ENCODE measurements at places on chromosomes 2 and 18.
A peak's percentile ranks its signal among the peaks of the same experiment; 100 is the strongest.

DNA sequence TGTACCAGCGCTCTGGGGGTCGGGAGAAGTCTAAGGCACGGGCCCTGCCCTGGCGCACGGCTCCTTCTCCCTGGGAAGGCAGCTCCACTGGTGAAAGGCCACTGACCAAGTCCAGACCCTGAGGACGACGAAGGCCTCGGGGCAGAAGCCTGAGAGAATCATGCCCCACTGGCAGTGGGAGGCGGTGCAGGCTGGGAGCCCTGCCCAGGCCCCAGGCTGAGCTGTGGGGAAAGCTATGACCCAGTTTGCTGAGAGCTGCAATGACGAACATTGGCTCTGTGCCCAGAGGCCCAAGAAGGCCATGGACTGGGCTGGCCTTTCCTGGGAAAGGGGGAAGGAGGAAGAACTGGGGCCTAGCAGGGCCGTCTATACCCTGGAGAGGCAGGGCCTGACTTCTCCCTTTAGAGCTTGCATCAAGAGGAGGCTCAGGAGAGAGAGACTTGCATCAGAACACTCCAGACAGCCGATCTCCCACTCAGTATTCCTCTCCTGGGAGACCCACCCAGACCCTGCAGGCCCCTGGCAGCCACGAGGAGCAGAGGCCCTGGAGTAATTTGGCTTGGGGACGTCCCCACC, 32.9 kb downstream of the HS1BP3 start:
- peak; percentile 59 for DNase-seq

GRCh38 chr18:69495338-69495737, 94.7 kb downstream of the DOK6 start:
- no peak for DNase-seq

DNA sequence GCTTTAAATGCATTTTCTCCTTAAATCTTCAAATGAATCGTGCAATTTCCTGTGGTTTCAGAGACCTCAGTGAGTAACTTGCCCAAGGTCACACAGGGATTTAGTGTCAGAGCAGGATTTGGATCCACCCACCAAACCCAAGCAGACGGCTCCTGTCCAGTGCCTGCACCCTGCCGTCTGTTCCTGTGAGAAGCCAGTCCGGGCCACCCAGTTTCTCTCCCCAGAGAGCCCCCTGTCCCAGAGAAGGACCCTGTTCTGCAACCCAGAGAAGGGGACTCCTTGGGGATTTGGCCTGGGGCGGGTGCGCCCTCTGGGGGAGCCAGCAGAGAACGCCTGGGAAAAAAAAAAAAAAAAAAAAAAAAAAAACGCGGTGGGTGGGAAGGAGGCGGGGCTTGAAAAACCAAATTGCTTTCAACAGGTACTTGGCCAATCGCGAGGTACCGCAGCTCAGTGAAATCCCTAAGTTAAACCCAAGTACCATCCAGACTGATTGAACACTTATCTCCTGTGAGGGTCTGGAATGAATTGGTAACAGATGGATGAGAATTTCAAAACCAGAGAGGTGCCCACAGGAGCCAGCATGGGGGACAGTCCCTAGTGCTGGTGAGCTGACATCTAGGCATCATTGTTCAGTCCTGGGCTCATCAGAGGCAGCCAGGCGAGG, 30.9 kb upstream of the REEP1 start:
- DNase-seq, result peak; percentile 20

DNA sequence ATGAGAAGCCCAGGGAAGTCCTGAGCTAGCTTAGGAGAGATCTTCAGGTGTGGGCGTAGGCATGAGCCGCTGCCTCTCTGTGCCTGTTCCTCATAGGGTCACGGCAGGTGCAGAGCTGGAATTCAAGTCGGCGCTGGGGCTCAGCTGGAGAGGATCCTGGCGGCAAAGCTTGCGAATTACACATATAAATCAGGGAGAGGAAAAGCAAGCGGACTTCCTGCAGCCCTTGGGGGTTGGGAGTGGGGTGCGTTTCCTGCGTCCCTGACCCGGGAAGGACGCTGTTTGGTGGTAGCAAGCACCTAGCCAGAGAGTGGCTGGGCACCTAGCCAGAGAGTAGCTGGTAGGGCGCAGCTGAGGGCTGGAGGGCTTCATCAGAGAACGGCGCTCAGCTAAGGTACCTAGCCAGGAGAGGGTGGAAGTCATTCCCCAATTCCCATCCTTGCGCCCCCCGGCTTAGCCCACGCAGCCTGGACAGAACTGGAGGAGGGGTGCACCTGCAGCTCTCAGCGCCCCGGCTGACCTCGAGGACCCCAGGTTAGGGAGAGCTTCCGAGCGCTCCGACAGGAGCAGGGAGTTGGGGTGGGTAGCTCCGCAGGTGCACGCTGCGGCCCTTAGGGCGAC, 459 bp upstream of the EFR3B start:
- DNase-seq, result peak; percentile 9

DNA sequence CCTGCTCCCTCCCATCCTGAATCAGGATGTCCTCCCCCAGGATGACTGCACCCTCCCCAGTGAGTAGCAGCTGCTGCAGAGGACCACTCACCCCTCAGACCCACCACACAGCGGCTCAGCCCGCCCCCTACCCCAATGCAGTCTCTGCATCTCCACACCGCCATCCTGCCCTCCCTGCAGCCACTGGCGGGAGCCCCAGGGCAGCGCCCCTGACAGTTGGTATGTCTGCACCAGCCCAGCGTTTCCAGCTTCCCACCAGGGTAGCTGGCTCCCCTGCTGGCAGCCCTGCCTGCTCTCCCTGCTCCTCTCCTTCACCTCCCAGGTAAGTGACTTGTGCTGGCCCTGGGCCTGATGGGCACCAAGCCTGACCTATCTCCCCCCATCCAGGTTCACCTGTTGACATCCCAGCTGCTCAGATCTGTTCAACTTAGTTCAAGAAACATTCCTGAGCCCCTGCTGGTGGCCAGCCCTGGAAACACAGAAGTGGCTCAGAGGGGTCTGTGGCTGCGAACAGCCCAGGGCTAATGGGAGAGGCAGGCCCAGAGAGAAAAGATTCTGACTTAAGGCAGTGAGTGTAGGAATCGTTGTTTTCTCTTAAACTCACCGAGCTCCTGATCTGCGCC, 117.7 kb upstream of the RAB6C start:
- DNase-seq, result no peak

- no peak for DNase-seq
Measured at GRCh38 chr18:36650906-36651305, 177.9 kb downstream of the TPGS2 start.

- no peak for DNase-seq
Measured at GRCh38 chr2:135149251-135149650, 97.2 kb downstream of the RAB3GAP1 start.

DNA sequence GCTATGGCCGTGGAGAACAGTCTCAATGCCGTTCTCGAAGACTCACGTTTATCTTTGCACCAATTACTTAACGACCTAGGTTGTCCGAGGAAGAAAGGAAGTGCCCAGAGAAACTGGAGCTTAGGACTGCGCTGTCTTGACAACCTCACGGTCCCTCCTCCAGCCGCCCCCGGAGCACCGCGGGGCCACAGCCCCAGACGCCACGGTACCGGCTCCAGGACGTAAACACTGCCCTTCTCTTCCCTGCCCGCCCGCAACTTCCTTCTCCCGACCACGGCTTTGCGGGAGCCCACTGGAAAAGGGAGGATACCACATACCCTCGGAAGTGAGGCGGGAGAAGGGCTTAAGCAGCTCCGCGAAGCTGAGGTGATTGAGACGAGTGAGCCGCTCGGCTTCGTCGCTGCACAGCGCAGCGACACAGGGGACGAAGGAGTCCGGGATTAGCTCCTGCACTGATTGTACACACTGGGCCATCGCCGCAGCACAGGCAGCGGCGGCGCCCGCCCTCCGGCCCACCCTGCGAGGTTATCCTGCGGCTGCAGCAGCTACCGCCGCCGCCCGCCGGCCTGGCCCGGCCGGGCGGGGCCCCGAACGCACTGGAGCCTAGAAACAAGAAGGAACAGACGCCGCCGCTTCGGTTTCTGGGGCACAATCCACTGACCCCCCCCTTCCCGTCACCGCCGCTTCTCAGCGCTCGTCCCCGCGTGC, 483 bp downstream of the TRAPPC8 start:
- DNase-seq, result no peak

DNA sequence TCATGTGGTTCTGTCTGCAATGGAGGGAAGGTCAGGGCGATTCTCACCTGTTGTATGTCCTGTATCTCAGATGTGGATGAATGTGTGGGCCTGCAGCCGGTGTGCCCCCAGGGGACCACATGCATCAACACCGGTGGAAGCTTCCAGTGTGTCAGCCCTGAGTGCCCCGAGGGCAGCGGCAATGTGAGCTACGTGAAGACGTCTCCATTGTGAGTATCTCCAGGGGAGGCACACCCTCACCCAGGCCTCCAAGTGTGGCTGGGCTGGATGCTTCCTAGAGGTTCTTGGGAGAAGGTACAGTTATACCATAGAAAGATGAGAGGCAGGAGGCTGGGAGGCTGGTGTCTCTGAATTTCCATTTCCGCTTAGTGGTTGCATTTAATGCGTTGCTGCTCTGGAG, 46.9 kb downstream of the FBLN7 start:
- no peak for DNase-seq

DNA sequence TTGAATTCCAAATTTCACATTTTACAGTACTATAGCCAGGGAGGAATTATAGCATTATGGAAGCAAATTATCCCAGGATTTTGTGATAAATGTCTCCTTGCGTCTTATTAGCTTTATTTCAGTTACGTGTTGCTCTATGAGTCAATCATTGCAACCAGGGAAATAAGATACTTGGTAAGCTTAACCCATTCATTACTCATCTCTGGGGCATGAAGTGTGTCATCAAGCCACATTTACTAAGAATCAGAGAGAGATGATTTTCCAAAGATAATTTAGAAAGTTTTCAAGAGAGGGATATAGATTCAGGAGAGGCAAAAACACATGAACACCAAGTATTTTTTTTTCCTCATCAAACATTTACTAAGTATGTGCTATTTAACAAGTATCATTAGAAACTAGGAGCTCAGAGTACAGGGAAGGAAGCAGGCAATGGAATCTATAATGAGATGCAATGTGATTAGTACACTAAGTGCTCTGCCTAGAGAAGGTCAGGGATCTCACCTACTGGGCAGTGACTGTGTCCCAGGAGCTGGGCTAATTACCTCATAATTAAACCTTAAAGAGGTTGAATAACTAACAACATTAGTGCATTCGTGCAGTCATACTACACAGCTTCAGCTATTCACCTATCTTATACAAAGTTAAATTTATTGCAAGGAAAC, 217.8 kb upstream of the NXPH2 start:
- DNase-seq, result no peak

- no peak for DNase-seq
Measured at GRCh38 chr2:25226827-25227226, 58.4 kb upstream of the POMC start.

GRCh38 chr2:210938228-210938627, 381.8 kb downstream of the CPS1 start:
- no peak for DNase-seq

DNA sequence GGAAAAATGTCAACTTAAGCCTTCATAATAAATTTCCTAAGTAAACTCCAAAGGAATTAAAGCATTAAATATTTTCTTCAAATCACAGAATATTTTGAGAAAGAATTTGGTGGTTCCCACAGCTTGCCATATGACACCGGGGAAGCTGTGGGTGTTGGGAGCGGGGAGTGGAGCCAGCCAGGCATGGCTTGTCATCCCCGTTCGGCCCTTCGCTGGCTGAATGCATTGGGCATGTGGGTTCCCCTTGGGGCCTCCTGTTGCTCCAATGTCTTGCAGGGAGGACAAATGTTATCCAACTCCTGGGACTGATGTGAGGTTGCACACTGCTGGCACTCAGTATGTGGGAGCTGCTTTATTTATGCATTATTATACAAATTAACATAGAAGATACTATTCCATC, 18.6 kb downstream of the NGEF start:
- DNase-seq, result no peak

DNA sequence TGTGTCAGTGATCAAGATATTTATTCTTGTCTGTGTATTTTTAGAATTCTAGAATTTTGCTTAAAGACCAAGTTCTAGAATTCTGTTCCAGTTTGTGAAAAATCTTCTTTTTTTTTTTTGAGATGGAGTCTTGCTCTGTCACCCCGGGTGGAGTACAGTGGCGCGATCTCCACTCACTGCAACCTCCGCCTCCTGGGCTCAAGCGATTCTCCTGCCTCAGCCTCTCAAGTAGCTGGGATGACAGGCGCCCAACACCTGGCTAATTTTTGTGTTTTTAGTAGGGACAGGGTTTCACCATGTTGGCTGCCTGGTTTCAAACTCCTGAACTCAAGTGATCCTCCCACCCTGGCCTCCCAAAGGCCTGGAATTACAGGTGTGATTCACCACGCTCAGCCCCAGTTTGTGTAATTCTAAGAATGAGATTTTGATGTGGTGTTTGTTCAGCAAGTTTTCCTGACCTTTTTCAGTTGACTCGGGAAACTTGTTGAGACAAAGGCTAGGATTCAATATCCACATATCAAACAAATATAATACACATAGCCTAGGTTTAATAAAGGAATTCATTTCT, 3.6 kb downstream of the EIF5B start:
- DNase-seq, result no peak

DNA sequence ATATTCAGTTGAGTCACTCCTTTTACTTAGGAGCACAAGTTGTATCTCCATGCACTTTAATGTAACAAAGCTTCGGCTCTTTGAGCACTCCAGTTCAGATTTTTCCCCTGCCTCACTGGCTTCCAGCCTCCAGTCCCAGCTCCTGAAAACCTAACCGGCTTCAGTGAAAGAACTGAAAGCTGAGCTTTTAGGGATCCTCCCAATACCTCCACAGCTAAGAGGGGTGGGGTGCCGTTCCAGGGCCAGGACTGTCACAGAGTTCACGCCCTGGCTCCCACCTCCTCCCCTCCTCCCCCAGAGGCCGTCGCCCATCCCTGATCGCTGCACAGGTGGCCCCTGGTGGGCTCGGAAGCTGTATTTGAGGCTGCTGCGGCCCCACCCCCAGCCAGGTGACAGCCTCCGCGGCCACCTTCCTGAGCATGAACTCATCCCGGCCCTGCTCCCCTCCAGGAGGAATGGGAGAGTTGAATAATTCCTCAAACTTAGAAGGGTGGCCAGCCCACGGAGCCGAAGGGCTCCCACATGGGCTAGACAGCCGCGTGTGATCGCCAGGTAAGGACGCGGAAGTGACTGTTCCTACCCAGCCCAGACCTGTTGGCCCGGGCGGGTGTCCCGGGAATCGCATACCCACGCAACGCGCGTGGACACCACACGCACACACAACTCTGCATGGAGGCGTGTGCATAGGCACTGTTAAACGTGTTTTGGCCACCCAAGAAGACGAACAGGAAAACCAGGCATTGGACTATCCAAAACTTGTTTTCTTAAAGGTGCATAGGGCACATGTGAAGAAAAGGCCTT, 1.8 kb downstream of the MYO5B start:
- no peak for DNase-seq

- DNase-seq, result no peak
Measured at GRCh38 chr2:127581516-127582490, 46.3 kb downstream of the MYO7B start.

GRCh38 chr2:237180187-237180586, 94.5 kb downstream of the COPS8 start:
- DNase-seq, result no peak

GRCh38 chr2:8424997-8425900, 256.6 kb upstream of the ID2 start:
- DNase-seq, result peak; percentile 40

DNA sequence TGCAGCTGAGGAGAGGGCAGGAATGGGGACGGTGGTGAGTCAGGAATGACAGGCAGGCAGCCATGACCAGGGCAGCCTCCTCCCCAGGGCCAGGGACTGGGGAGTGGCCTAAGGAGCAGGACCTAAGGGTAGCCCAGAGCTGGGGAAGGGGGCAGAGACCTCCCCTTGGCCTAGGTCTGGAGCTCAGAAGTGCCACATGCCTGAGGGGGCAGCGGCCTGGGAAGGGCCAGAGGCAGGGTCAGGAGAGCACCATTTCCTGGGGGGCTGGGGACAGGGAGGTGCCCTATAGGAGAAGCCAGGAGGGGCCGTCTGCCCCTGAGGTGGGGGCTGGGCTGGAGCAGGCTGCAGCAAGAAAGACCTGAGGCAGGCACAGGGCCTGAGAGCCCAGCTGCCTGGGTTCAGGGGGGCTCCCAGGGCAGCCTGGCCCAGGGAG, 20.9 kb downstream of the CFLAR start:
- DNase-seq, result no peak

All from CD4-positive, alpha-beta T cell treated with Interferon gamma for 1 hour (primary cell).